ENCODE measurements at places on chromosomes 4 and X. TPM values are rescaled to one million over a fixed set of nuclear protein-coding genes. Genes with fewer than 3 reads are reported as not detected.

FAM114A1 gene
- 0.44 TPM for total RNA-seq

HTR2C gene
- not detected for total RNA-seq

XAGE2 gene
- not detected for total RNA-seq

PFKFB1 gene
- total RNA-seq: 0.78 TPM

- H3K27ac ChIP-seq: no peak overlapping the region
- no peaks in the 10 kb centered on the region for H3K4me1 ChIP-seq
- no peak overlapping the region for H3K4me3 ChIP-seq
- H3K36me3 ChIP-seq: no peaks in the 10 kb centered on the region
- DNase-seq: no peak
Measured at GRCh38 chr4:147219145-147219544, 261.8 kb upstream of the EDNRA start.

GRCh38 chrX:119382606-119383005, 16.5 kb upstream of the SLC25A43 start:
- DNase-seq: no peak
- no peaks in the 10 kb centered on the region for H3K27me3 ChIP-seq
- no peak overlapping the region for H3K4me3 ChIP-seq
- no peaks in the 10 kb centered on the region for H3K4me1 ChIP-seq
- H3K36me3 ChIP-seq: no peaks in the 10 kb centered on the region
- H3K27ac ChIP-seq: no peak overlapping the region

GRCh38 chr4:1722551-1723118, 1.3 kb downstream of the TACC3 start:
- no peaks in the 10 kb centered on the region for H3K27me3 ChIP-seq
- H3K4me3 ChIP-seq: peak overlapping the region; percentile 52
- H3K27ac ChIP-seq: peak overlapping the region; percentile 66
- H3K36me3 ChIP-seq: peaks cover 14% of the 10 kb centered on the region
- DNase-seq: no peak

DNA sequence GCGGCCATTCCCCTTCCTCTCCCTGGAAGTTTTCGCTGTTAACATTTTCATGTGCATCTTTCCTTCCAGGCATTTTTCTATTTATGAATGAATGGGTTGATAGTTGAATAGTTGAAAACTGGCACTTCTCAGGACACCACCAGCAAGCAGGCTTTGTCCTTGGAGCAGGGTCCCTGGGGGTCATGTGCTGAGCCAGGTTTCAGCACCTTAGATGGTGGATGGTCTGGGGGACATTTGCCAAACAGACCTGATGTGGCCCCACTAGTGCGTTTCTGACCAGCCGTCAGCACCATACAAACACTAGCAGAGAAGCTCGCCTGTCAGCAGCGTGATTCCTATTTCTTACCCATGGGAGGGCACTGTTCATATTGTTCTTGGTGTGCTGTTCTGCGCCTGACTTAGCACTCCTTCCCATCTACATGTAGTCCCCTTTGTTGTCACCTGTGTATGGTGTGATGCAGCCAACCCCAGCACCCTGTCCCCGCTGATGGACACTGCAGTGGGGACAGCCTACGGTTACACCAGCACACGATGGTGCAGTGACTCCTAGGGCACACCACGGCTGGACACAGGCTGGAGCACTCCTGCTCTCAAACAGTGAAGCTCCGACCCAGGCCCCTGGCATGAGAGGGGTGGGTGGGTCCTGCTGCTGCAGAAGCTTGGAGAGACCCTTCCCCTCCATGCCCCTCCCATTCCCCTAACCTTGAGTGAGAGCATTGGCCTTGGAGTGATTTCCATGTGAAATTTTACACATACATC, 27.2 kb upstream of the WFS1 start:
- H3K27me3 ChIP-seq: peaks cover 6% of the 10 kb centered on the region
- no peak overlapping the region for H3K4me3 ChIP-seq
- no peak overlapping the region for H3K27ac ChIP-seq
- H3K4me1 ChIP-seq: no peaks in the 10 kb centered on the region
- H3K36me3 ChIP-seq: no peaks in the 10 kb centered on the region

- H3K4me1 ChIP-seq: no peaks in the 10 kb centered on the region
- H3K27me3 ChIP-seq: no peaks in the 10 kb centered on the region
- H3K4me3 ChIP-seq: no peak overlapping the region
- H3K27ac ChIP-seq: no peak overlapping the region
- no peaks in the 10 kb centered on the region for H3K36me3 ChIP-seq
Measured at GRCh38 chr4:76651616-76652015, 216.6 kb downstream of the SHROOM3 start.

DNA sequence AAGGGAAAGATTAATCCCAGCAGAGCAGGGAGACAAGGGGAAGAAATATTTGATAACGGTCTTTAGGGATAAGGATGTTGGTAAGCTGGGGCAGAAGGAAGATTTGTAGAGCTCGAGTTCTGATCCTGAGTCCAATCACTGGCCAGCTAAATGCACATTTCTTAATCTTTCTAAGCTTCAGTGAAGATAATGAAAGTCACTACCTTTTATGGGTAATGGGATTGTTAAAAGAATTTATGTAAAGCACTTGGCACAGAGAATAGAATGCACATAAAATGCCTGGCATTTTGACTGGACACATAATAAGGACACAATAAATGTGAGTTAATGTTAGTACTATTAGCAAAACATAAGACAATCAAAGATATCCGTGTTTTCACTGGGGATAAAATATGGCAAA, 43.3 kb downstream of the NCAPG start:
- no peaks in the 10 kb centered on the region for H3K4me1 ChIP-seq
- H3K4me3 ChIP-seq: no peak overlapping the region
- no peak overlapping the region for H3K27ac ChIP-seq
- H3K36me3 ChIP-seq: no peaks in the 10 kb centered on the region
- DNase-seq: no peak
- H3K27me3 ChIP-seq: no peaks in the 10 kb centered on the region

DNA sequence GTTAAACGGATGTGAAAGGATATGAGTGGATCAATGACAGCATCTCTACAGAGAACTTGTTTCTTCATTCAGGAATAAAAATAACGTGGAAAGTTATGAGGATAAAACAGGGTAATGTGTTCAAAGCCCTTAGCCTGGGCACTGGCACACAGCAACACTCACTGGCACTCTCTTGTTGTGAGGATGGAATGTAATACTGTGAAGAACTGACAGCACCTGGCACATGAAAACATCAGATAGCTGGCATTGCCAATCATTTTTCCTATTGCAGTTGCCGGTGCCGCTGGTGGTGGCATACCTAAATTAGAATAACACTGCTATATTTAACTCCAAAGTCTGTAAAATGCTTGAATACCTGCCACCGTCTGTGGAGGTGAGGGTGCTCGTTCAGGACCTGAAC, 1061.2 kb downstream of the DMD start:
- H3K4me1 ChIP-seq: no peaks in the 10 kb centered on the region
- H3K36me3 ChIP-seq: no peaks in the 10 kb centered on the region
- H3K27ac ChIP-seq: no peak overlapping the region
- no peak overlapping the region for H3K4me3 ChIP-seq
- DNase-seq: no peak

GRCh38 chrX:1481636-1482529, 29.2 kb upstream of the ASMTL start:
- peak overlapping the region; percentile 63 for H3K27ac ChIP-seq
- H3K4me1 ChIP-seq: peaks cover 71% of the 10 kb centered on the region
- no peaks in the 10 kb centered on the region for H3K27me3 ChIP-seq
- H3K36me3 ChIP-seq: peaks cover 19% of the 10 kb centered on the region
- peak; percentile 81 for DNase-seq
- no peak overlapping the region for H3K4me3 ChIP-seq

DNA sequence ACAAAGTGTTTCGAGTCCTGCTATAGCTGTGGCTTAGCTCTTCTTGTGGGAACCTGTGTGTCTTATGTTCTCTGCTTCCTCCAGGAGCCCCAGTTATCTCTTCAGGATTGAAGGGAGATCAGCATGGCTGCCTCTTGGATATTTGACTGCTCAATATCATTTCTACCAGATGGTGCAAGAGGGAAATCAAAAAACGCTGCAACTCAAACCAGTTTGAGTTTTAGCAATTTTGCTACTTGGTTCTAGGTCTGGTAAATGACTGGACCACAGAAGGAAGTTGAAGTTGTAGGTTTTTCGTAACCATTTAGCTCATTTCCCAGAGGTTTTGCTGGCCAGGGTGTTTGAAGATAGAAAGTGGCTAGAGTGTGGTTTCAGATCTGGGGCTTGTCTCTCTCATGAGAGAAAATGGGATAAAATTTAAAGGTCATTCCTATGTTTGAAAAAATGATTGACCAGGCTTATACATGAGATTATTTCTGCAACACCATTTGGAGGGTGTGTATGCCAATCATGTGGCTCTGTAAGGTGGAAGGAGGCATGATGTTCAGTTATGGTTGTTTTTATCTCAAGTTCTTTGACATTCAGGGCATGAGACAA, 210.4 kb downstream of the SPRY1 start:
- no peaks in the 10 kb centered on the region for H3K4me1 ChIP-seq
- no peak overlapping the region for H3K27ac ChIP-seq
- DNase-seq: no peak
- H3K27me3 ChIP-seq: no peaks in the 10 kb centered on the region
- H3K4me3 ChIP-seq: no peak overlapping the region

DNA sequence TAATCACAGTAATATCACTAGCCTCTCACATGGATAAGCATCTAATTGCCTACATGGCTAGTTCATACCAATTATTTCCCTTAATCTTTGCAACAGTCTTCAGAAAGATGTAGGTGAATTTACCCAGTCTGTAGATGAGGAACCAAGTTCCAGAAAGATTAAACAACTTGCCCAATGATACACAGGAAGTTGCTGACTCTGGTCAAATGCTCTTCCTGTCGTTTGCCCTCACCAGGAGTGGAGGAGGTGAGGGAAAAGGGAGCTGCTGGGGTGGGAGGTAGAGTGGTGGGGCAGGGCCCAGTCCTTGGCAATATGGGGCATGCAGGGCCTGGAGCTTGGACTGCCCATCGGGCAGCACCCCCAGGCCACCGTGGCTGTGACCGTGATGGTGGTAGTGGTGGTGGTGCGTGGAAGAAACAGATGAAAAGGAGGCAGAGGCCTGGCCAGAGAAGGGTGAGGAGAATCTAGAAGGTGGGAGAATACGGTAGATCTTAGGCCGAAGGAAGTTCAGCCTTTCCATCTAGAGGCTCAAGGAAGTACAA, 2.3 kb upstream of the KDM5C start:
- H3K4me3 ChIP-seq: no peak overlapping the region
- H3K36me3 ChIP-seq: no peaks in the 10 kb centered on the region
- H3K27ac ChIP-seq: no peak overlapping the region
- H3K27me3 ChIP-seq: no peaks in the 10 kb centered on the region

DNA sequence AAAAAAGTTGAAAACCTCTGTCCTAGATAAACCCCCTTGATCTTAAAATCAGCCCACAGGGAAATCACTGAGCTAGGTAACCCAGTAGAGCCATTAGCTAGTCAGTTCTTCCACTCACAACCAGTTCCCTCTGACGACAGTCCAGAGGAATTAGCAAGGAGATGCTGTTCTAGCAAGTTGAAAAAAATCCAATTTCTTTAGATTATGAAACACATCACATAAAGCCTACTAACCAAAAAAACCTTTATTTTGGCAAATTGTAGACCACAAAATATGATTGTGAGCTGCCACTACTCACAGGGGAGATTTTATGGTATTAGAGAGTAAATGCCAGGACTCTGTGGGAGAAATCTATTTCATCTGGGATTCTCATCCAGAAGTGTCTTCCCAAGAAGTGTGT, 22.6 kb downstream of the ADAMTS3 start:
- H3K27me3 ChIP-seq: no peaks in the 10 kb centered on the region
- H3K4me1 ChIP-seq: no peaks in the 10 kb centered on the region
- no peak overlapping the region for H3K27ac ChIP-seq
- H3K4me3 ChIP-seq: no peak overlapping the region

GRCh38 chr4:79181190-79181589, 144.7 kb downstream of the NAA11 start:
- no peak for DNase-seq
- no peaks in the 10 kb centered on the region for H3K4me1 ChIP-seq
- no peaks in the 10 kb centered on the region for H3K36me3 ChIP-seq

- no peaks in the 10 kb centered on the region for H3K27me3 ChIP-seq
- no peak for DNase-seq
- no peaks in the 10 kb centered on the region for H3K4me1 ChIP-seq
- no peaks in the 10 kb centered on the region for H3K36me3 ChIP-seq
- no peak overlapping the region for H3K4me3 ChIP-seq
Measured at GRCh38 chr4:8739317-8739716, 132.3 kb downstream of the HMX1 start.

DNA sequence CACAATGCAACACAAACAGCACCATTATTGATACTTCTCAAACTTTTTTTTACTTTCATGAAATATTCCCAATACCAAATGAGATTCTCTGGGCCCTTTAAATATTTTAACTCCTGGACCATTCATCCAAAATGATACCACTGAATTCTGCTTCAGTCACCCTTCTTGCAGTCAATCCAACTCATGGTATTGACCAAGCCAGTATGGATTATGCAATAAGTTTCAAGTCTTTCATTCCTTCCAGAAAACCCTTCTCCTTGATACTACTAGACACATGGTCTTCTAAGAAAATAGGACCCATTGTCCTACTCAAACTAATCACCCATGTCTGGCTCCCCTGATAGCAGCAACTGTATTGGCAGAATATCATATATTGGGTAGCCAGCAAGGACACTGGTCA, 23.0 kb downstream of the ZNF721 start:
- H3K36me3 ChIP-seq: peaks cover 4% of the 10 kb centered on the region
- H3K27me3 ChIP-seq: no peaks in the 10 kb centered on the region
- peaks cover 11% of the 10 kb centered on the region for H3K4me1 ChIP-seq
- no peak for DNase-seq
- no peak overlapping the region for H3K27ac ChIP-seq

- H3K36me3 ChIP-seq: no peaks in the 10 kb centered on the region
- H3K4me3 ChIP-seq: no peak overlapping the region
- H3K4me1 ChIP-seq: peaks cover 29% of the 10 kb centered on the region
- no peak for DNase-seq
Measured at GRCh38 chr4:108346818-108347210, 178.1 kb upstream of the LEF1 start.

- H3K36me3 ChIP-seq: peaks cover 13% of the 10 kb centered on the region
- no peak overlapping the region for H3K27ac ChIP-seq
- H3K4me1 ChIP-seq: peaks cover 17% of the 10 kb centered on the region
- H3K27me3 ChIP-seq: no peaks in the 10 kb centered on the region
- no peak overlapping the region for H3K4me3 ChIP-seq
Measured at GRCh38 chr4:121690001-121690400, 6.8 kb downstream of the ANXA5 start.

GRCh38 chr4:35565640-35566039, 678.7 kb downstream of the ARAP2 start:
- H3K27me3 ChIP-seq: no peaks in the 10 kb centered on the region
- H3K4me3 ChIP-seq: no peak overlapping the region
- no peaks in the 10 kb centered on the region for H3K4me1 ChIP-seq
- DNase-seq: no peak
- H3K27ac ChIP-seq: no peak overlapping the region
